ENCODE measurements at places on chromosomes 13 and 19. TPM values are rescaled to one million over a fixed set of nuclear protein-coding genes. Genes with fewer than 3 reads are reported as not detected.

DNA sequence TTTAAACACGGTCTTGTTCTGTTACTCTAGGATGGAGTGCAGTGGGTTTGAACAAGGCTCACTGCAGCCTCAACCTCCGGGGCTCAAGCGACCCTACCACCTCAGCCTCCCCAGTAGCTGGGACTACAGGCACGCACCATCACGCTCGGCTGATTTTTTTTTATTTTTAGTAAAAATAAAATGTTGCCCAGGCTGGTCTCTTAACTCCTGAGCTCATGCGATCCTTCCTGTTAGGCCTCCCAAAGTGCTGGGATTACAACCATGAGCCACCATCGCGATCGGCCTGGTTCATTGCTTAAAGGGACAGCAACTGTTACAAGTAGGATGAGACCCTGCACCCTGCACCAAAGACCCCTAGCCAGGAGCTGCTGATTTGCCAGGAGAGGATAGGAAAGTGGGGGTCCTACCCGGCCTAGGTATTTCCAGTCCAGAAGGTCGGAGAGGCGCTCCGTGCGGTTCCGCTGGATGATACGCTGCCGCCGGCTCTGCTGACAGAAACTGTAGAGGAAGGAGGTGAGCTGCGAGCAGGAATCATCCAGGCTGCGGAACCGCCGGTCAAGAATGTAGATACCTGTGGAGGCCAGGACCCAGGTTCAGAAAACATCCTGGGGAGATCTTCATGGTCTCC is 5.1 kb downstream of the FTL start:
- H3K27me3 ChIP-seq = no peaks in the 10 kb centered on the region
- H3K36me3 ChIP-seq = peaks cover 3% of the 10 kb centered on the region
- no peak overlapping the region for H3K4me3 ChIP-seq
- peaks cover 31% of the 10 kb centered on the region for H3K4me1 ChIP-seq
- DNase-seq = no peak

GRCh38 chr13:26112843-26113242 is 61.0 kb upstream of the SHISA2 start:
- H3K27ac ChIP-seq = no peak overlapping the region
- no peak overlapping the region for H3K4me3 ChIP-seq

DNA sequence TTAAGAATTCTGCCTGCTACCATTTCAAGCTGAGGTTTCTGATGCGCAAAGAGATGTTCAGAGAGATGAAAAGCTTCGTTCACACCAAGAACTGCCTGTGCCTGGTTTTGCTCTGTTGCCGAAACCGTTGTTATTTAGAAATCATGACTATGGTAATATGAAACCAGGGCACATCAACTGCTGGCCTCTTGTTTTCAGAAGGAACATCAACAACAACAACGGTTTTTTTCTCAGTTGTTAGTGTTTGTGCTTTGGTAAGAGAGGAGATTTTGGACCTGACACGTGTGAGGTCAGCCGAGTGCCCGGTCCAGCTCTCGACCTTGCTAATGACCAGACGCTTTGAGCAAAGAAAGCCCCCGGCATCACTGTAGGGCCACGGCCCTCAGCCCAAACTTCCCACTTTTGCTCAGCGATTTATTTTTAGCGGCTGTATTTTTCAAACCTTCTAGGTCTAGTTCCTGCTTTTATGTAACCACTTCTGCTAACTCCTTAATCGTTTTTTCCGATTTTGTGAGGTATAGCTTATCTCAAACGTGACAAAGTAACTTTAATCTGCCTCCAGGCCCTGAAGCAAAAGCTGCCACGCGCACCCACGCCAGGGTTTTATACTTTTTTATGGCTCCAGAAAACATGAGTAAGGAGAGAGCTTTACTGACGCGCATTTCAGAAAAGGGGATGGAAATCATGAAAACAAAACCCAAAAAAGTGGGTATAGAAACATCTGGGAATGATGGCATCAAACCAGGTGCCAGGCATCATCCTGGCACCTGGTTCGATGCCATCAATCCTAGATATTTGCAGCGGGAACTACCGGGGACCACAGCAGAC is 42.0 kb downstream of the KLF2 start:
- peak overlapping the region; percentile 43 for H3K4me3 ChIP-seq
- H3K27me3 ChIP-seq = no peaks in the 10 kb centered on the region
- peak; percentile 89 for DNase-seq
- H3K4me1 ChIP-seq = peaks cover 92% of the 10 kb centered on the region
- peak overlapping the region; percentile 92 for H3K27ac ChIP-seq

The NOTCH3 gene
- total RNA-seq = 0.05 TPM

- no peak overlapping the region for H3K27ac ChIP-seq
- no peaks in the 10 kb centered on the region for H3K27me3 ChIP-seq
- no peaks in the 10 kb centered on the region for H3K4me1 ChIP-seq
- DNase-seq = no peak
- no peaks in the 10 kb centered on the region for H3K36me3 ChIP-seq
Observed at GRCh38 chr13:53445686-53446085, 417.1 kb downstream of the OLFM4 start.

GRCh38 chr19:45793876-45794275 is 1.2 kb upstream of the DMWD start:
- peaks cover 6% of the 10 kb centered on the region for H3K36me3 ChIP-seq
- no peak overlapping the region for H3K27ac ChIP-seq
- DNase-seq = no peak

The SHISA7 gene
- not detected for total RNA-seq

The KLK7 gene
- not detected for total RNA-seq

The SLC8A2 gene
- total RNA-seq = not detected

- H3K4me1 ChIP-seq = peaks cover 43% of the 10 kb centered on the region
- peak within 1 kb of the TSS; percentile 80 for H3K4me3 ChIP-seq
- no peaks in the 10 kb centered on the region for H3K36me3 ChIP-seq
- DNase-seq = peak; percentile 96
- H3K27me3 ChIP-seq = no peaks in the 10 kb centered on the region
- H3K27ac ChIP-seq = peak within 1 kb of the TSS; percentile 95
Observed at GRCh38 chr13:28138012-28138755, at the start of gene PAN3. Gene PAN3, plus strand, starts transcription at chr13:28138545. Its CDS starts 113 bp downstream, at chr13:28138658.

The TRPC4 gene
- not detected for total RNA-seq

- no peak overlapping the region for H3K27ac ChIP-seq
- no peaks in the 10 kb centered on the region for H3K4me1 ChIP-seq
- H3K36me3 ChIP-seq = no peaks in the 10 kb centered on the region
- no peaks in the 10 kb centered on the region for H3K27me3 ChIP-seq
Observed at GRCh38 chr19:18456974-18457373, 19.0 kb upstream of the ISYNA1 start.

- H3K36me3 ChIP-seq = no peaks in the 10 kb centered on the region
- H3K27me3 ChIP-seq = no peaks in the 10 kb centered on the region
- no peaks in the 10 kb centered on the region for H3K4me1 ChIP-seq
- no peak for DNase-seq
- H3K4me3 ChIP-seq = no peak overlapping the region
Observed at GRCh38 chr19:55227241-55228014, 1.1 kb downstream of the TMEM86B start.

- H3K4me3 ChIP-seq = no peak overlapping the region
- H3K27ac ChIP-seq = no peak overlapping the region
- DNase-seq = peak; percentile 2
Observed at GRCh38 chr19:13888281-13888680, 11.3 kb downstream of the NANOS3 start.

DNA sequence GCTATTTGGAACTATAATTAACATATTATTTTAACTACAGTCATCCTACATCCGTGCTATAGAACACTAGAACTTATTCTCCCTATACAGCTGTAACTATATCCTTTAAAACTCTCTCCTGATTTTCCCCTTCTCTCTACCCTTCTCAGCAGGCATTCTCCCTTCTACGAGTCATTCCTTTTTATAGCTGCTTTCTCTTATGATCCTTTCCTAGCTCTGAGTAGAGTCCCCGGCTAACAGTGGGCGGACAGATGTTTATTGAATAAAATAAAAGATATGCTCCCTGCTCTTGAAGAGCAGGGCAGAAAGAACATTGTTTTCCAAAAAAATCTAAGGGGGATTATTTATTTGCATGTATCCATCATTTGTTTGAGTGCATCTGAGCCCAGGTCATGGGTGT is 246.5 kb upstream of the TMTC4 start:
- H3K27me3 ChIP-seq = no peaks in the 10 kb centered on the region
- no peak overlapping the region for H3K4me3 ChIP-seq
- no peaks in the 10 kb centered on the region for H3K4me1 ChIP-seq
- no peak overlapping the region for H3K27ac ChIP-seq

The ENOX1 gene
- total RNA-seq = not detected

DNA sequence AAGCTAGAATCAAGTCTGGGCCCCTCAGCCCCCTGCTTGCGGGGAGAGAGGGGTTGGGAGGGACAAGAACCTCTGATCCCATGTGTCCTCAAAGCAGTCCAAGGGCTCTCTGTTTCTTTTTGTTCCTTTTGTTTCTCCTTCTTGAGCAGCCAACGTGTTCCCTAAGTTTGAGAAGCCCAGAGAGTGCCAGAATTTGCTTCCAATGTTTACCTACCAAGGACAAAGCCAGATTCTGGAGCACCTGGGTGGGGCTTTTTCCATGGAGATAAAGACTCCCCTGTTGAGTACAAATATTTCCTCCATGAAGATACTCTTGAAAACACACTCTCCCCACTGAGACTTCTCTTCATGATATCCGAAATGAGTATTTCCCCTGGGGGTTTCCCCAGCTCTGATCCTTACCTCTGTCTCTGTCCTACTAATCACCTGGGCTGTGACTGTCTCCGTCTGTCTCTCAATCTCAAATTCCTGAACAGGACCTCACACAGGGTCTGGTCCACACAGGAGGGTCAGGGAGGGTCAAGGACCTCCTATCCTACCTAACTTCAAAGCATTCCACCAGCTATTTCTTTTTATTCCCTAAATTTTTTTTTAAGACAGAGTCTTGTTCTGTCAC is 27.4 kb downstream of the CD177 start:
- peaks cover 3% of the 10 kb centered on the region for H3K4me1 ChIP-seq
- H3K36me3 ChIP-seq = no peaks in the 10 kb centered on the region
- no peak overlapping the region for H3K4me3 ChIP-seq
- no peak for DNase-seq

The BTBD2 gene
- total RNA-seq = 86.2 TPM

- DNase-seq = no peak
- no peak within 1 kb of the TSS for H3K27ac ChIP-seq
- peaks cover 84% of the 10 kb centered on the region for H3K27me3 ChIP-seq
- H3K4me3 ChIP-seq = no peak within 1 kb of the TSS
- H3K36me3 ChIP-seq = no peaks in the 10 kb centered on the region
Observed at GRCh38 chr19:10517361-10517759, at the start of gene S1PR5. Gene S1PR5, minus strand, starts transcription at chr19:10517447. Its CDS starts 2,436 bp downstream, at chr19:10515011.

The C19orf38 gene
- 2.5 TPM for total RNA-seq

The RDH8 gene
- total RNA-seq = not detected
